Cardiac septum (tissue), 1 donor: ENCODE measurements at places on chromosomes 13 and 19.

- DNase-seq = no peak
Observed at GRCh38 chr19:30340771-30341561, 31.2 kb upstream of the ZNF536 start.

- peak; percentile 77 for DNase-seq
Observed at GRCh38 chr13:48000559-48001113, 437 bp downstream of the SUCLA2 start.

- peak; percentile 55 for DNase-seq
Observed at GRCh38 chr13:113666329-113666670, 719 bp upstream of the GRK1 start.

- no peak for DNase-seq
Observed at GRCh38 chr13:56134524-56134923, 1006.2 kb upstream of the PRR20A start.

DNA sequence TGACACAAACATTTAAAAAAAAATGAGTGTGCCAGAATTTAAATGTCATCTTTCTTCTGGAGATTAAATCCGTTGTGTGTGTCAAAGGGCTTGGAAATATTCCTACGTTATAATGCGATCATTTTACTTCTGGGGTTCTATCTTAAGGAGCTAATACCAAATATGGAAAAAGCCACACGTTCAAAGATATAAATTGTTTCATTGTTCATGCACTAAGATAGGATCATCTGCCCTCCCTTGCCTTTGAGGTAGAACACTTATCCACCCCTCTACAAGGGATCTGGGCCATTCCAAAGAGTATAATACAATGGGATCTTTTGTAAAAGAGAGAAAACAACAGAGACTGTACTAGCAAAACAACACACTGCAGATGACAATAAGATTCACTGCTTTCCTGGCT, 64.9 kb downstream of the ANKRD10 start:
- DNase-seq = no peak

GRCh38 chr13:113157206-113157928, 1.1 kb upstream of the PROZ start:
- DNase-seq = no peak

GRCh38 chr13:46520166-46520565, 32.8 kb upstream of the LRCH1 start:
- DNase-seq = no peak

GRCh38 chr19:49957262-49957915, 3.6 kb downstream of the SIGLEC11 start:
- DNase-seq = no peak

GRCh38 chr19:35261356-35262100, 7.2 kb upstream of the USF2 start:
- DNase-seq = peak; percentile 38

GRCh38 chr13:108230377-108230776, 12.2 kb downstream of the ABHD13 start:
- DNase-seq = no peak

DNA sequence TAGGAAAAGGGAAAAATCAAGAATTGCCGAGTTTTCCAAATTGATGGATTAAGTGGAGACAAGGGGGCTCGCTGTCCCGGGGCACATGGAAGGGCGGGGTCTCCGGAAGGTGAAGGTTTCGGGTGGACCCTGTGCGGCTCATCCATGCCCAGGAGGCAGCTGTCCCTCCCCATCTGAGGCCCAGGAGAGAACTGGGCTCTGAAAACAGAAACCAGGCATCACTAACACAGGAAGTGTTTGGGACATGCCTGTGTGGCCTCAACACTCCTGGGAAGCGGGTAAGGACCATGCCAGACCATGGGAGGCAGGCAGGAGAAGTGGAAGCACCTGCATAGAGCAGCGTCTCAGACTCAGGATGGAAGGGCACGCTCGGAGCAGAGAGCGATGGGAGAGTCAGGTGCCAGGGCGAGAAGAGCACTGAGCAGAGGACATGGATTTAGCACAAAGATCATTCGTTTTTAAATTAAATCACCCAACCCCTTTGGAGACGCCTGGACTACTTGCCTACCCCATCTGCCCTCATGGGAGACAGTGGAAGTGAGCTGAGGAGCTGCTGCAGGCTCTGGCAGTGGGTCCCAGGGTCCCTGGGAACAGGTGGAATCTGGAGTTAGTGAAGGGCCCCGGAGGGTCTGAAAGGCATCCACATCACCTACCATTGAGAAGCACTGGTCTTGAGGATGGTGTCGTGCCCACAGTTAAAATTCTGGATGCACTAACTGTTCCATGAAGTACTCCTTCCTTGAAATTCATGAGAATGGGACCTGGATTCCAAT, 183.2 kb upstream of the SOX1 start:
- DNase-seq = no peak

DNA sequence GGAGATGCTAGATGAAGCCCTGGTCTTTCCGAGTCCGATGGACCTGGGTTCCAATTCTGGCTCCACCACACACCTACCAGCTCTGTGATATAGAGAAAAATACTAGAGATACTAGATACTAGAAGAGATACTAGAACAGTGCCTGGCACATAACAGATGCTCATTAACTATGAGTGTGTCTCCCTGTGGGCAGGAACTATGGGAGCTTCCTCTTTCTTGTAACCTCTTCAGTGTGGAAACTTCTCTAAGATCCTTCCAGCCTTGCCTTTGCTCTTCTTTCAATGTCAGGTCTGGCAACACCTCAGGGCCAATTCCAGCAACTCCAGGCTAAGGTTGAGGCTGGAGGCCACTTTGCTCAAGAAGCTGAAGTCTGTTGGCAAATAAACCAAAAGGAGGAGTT, 143.9 kb downstream of the KATNAL1 start:
- no peak for DNase-seq

- DNase-seq = peak; percentile 83
Observed at GRCh38 chr19:17751103-17751911, at the start of gene FCHO1. Gene FCHO1, plus strand, starts transcription at chr19:17751477. Its CDS starts 3,688 bp downstream, at chr19:17755165.

GRCh38 chr13:36552334-36552733, 120.0 kb downstream of the CCNA1 start:
- DNase-seq = no peak

DNA sequence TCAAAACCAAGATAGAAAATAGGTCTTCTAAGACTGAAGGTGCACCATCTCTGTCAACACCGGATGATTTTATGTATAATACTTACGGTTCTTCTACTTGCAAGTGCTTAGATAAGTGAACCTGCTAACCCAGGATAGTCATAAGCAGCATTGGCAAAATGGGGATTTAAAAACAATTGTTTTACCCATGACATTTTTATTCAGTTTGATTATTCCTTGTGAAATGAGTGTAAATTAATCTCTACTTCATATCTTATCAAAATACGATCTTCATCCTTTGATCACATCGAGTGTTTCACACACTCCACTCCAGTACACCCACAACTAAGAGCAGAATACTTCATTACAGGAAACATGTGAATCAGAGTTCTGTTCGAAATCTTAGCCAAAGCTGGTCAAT, 23.0 kb upstream of the MTRF1 start:
- no peak for DNase-seq

DNA sequence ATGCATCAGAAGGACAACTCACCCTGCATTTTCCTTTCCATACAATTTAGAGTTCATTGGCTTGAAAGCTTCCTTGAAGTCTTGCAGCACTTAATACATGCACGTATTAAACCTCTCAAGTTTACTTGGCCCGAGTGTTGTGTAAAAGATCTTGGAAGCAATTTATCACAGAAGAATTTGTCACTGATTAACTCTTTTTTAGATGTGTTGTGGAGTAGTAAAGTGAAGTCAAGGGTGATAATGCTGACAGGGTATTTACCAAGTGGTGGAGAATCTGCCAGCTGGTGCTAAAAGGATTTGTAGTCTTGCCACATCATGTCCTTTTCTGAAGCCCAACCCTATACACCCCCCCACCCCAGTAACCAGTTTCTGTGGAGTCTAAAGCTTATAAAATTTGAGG, 421.0 kb upstream of the MIR17HG start:
- no peak for DNase-seq

GRCh38 chr19:17944301-17944700, 11.5 kb downstream of the CCDC124 start:
- no peak for DNase-seq

DNA sequence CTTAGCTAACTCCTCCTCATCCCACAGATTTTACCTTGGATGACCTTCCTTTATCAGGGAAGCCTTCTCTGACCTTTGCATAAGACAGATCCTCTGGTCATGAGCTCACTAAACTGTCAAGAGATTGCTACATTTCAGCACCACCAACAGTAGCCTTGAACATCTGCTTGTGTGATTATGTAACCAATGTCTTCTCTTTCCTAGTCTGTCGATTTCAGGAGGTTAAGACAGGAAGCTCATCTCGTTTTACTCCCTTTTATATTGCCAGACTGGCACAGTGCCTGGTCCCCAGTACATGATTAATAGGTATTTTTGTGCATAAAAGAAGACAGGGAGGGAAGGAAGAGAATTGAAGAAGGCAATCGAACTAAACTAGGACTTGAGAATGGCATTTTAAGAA, 1697.7 kb downstream of the EFNB2 start:
- DNase-seq = no peak

DNA sequence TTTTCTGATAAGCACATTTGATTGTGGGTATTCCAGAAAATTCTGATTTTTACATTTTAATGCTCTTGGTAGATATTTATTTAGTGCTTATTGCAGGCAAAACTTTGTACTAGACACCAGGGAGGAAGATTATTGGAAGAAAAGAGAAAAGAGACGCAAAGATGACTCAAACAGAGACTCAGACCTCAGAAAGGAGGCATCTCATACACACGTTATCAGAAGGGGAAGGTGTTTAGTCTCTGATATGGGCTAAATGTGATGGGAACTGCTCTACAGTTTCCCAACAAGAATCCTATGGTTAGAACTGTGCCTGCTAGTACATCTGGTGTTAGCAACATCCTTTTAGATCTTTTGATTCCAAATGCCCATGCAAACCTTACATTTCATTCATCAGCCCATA, 245.6 kb downstream of the KLF5 start:
- DNase-seq = no peak

GRCh38 chr13:52112591-52112990, 16.3 kb downstream of the NEK5 start:
- no peak for DNase-seq

- DNase-seq = no peak
Observed at GRCh38 chr13:88707646-88708045, 1036.5 kb downstream of the SLITRK5 start.

DNA sequence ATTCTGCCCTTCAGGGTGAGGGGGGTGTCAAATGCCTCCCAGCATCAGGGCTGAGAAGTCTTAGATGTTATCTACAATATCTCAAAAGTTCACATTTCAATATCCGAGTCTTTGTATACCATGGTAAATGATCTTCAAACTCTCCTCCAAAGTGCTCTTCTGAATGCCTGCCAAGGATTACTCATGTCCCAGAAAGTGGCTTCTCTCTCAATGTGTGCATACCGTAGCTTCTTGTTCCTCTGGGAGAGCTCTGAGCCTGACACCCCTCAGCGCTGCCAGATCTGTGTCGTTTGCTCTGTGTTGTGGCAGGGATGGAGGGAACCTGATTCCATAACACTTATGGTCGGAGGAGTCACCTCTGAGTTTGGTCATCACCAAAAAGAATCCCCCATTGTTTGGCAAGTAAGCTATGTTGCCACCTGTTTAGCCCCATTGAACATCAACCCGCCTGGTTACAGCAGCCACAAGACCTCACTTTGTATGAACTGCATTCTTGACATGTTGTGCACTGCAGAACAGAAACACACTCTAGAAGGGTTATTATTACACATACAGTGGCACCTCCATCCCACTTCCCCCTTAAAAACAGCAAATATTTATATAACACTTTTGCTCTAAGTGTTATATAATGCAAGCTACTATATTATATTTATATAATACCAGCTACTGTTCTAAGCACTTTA, 163.1 kb upstream of the MIR17HG start:
- DNase-seq = no peak

DNA sequence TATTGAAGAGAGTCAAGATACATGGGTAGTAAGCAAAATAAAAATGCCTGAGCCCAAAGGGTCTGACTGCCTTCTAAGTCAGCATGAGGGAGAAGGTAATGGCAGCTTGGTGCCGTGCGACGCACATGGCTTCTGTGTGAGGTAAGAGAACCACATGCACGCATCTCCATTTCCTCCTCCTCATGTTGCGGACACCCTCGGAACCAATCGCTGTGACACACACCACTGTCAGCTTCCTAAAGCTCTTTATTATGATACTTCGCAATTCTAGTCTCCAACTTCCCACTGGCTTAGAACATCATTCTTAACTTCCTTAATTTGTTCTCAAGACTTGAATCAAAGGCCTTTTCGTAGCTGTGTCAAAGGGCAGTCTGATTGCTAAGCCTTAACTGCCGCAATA, 170.1 kb downstream of the OXGR1 start:
- no peak for DNase-seq

DNA sequence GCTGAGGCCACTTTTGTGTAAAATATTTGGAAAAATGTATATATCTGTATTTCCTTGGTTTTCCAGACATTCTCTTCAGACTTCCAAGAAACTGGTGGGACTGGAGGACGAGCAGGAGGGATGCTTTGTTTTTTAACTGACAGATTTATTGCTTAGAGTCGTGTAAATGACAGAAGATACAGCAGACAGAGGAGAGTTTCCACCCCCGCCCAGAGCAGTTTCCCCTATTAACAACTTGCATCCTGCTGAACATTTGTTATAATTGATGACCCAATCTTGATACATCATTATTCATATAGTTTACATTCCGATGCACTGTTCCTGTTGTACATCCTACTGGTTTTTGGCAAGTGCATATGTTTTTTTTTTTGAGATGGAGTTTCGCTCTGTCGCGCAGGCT, 7.1 kb upstream of the DOCK6 start:
- DNase-seq = no peak

DNA sequence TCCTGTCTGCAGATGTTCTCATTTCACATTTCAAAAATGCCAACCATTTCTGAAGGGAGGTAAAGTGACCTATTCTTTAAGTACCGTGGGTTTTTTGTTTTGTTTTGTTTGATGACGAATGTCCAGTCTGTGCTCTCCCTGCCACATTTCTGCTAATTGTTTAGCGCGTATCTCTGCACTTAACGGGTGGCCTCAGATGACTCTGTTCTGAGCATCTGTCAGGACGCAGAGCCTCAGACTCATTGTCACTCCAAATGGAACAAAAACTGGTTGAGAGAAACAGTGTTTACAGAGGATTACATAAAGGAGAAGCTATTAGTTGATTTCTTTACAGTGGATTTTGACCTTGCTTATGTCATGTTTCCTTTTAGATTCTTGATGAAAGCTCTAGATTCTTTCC, 23.7 kb downstream of the TPP2 start:
- no peak for DNase-seq
